ENCODE measurements at places on chromosomes 3 and 15. TPM values are rescaled to one million over a fixed set of nuclear protein-coding genes. Genes with fewer than 3 reads are reported as not detected.

DNA sequence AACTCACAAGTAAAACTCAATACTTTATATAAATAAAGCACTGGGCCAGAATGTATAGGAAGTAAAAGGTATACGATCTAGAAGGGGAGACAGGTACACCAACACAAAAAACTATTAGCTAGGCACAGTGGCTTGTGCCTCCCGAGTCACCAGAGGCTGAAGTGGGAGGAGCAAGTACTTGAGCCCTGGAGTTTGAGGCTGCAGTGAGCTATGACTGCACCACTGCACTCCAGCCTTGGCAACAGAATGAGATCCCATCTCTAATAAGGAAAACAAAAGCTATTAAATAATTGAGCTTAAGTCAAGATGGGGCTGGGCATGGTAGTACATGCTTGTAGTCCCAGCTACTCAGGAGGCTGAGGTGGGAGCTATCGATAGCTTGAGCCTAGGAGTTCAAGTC is 17.0 kb downstream of the PIK3CB start:
- no peak for DNase-seq

RARRES1 gene
- total RNA-seq = 578 TPM

PPIP5K1 gene
- total RNA-seq = 63.5 TPM

DNA sequence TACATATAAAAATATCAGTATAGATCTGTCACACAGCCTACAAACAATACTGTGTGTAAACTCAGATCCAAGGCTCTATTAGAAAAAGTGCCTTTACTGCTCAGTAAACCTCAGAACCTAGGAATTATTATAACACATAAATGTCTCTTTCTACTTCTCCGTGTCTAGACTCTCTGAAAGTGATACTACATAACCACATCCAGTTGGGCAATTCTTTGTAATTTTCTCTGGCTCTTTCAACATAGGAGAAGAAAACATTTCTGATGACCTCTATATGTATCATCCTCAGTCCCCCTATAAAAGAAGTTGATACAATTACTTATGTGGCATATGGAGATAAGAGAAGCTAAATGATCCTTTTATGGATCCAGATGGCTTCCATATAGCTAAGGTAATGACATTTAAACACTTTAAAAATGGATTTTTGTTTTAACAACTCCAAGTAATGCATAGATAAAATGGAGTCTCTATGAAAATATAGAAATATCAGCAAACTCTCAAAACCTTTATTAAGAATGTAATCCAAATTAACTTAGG is 104.5 kb downstream of the LSAMP start:
- DNase-seq = no peak

GOLGA6L10 gene
- total RNA-seq = 0.77 TPM

COL8A1 gene
- 18.5 TPM for total RNA-seq

GRCh38 chr3:195147649-195148080 is 123.3 kb downstream of the XXYLT1 start:
- DNase-seq = no peak

DNA sequence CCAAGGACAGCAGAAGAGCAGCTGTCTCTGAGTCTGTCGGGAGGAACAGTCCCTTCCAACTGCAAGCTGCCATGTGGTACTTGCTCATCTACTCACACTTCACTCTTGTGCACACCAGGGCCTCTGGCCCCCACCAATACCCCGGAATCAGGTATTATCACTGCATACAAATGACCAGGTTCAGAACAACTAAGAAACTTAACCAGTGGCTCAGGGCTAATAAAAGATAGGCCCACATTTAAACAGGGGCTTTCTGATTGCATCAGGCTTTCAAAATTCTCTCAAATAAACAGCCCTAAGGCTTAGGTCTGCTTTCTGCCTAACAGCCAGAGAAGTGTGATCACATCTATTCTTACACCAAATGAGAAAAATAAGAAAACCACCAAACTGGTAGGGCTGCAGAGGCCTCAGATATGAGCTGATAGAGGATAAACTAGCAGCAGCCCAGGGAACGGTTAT is 20.7 kb downstream of the CCDC12 start:
- DNase-seq = no peak

GRCh38 chr15:70044168-70044567 is 53.5 kb downstream of the TLE3 start:
- peak; percentile 83 for DNase-seq

DNA sequence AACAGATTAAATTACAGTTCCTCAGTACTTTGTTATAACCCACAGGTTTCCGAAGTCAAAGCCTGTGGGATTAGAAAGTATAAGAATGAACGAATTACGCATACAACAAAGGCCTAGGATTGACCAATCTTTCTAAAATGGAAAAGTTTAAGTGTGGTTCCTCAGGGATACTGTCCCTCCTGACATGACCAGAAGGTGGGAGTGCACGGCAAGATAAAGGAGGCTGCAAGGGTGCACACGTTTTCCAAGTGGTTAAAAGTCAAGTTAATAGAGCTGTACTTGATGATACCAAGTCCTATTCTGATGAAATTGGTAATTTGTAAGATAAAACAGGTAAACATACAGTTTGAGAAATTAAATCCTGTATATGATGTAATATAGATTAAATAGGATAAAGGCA is 96.2 kb downstream of the ALDH1A2 start:
- no peak for DNase-seq

NR2E3 gene
- not detected for total RNA-seq

DNA sequence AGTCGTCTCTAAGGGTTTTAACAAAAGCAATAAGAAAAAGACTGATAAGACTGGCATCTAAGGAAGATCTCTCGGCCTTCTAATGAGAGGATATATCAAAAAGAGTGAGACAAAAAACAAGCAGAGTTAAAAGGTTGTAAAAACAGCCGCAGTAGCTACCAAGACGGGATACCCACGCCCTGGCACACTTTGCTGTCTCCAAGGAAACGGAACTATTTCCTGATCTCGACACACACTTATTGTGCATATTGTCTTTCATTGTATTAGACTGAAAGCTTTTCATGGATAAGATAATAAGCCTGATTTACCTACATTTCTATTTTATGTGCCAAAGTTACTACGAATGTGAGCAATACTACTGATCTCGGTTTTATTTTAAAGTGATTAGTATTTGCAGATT is 161.5 kb upstream of the MCTP2 start:
- DNase-seq = no peak

PP2D1 gene
- not detected for total RNA-seq

DNA sequence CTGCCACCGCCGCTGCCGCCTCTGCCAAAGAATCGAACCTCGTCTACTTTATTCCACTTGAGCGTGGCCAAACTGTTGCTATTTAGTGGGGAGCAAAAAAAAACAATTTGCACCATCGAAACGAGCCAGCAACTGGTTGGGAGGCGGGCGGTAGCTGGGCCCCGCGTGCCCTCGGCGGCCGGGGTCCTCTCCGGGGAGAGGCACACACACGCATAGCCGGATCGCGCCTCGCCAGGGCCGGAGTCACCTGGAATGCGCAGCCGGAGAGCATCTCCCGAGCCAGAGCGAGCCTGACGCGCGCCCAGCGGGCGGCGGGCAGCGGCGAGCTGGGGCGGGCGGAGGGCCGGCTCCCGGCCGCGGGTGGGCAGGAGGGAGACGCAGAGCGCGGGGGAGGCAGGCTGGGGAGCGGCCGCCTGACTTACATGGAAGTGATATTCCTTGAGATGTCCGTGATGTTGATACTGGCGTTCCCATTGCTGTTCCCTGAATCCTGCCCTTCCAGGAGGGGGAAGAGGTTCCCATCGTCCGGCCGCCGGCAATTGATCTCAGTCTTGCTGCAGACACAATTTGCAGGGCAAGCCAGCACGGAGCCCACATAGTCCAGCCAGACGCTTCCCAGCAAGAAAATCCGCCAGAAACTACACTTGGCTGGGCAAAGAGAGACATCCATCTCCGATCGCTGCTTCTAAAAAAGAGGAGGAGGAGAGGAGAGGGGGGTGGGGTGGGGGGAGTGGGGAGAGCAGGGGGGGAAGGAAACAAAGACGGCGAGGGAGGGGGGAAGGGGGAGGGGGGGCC is 858 bp downstream of the NTRK3 start:
- no peak for DNase-seq

DNA sequence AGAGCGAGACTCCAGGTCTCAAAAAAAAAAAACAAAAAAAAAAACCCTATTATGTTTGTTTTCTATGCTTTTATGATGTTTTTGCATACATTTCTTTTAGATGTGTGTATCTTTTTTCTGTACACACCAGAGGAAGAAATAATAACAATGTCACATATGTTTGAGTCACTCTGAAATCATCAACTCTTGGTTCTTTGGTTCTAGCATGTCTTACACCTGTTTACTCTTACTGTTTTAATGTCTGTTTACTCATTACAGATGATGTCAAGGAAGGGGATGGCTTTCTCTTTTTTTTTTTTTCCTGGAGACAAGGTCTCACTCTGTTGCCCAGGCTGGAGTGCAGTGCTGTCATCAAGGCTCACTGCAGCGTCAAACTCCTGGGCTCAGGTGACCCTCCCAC is 24.1 kb downstream of the RHOA start:
- DNase-seq = no peak

- DNase-seq = no peak
Measured at GRCh38 chr3:55327131-55327920, 159.8 kb downstream of the WNT5A start.

DNA sequence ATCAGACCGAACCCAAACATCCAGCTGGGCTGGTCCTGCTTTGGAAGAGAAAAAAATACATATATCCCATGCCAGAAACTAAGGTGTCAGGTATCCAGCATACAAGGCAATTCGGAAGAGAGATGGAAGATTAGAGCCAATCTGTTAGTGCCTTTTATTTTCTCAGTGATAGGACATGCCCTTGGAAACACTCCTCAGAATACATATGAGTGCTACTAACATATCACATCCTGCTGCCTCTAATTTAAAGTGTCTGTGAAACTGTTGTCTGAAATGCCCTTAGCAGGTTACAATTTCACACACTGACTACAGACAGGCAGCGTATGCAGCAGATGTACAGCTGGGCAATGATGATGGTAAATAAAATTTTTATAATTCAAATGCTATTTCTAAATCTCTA is 78.9 kb downstream of the RBPMS2 start:
- no peak for DNase-seq

DAZL gene
- total RNA-seq = not detected

- no peak for DNase-seq
Measured at GRCh38 chr3:5428607-5429516, 241.4 kb downstream of the EDEM1 start.

LINGO1 gene
- total RNA-seq = 1.6 TPM

MAN2C1 gene
- total RNA-seq = 208 TPM

VWA5B2 gene
- not detected for total RNA-seq

- no peak for DNase-seq
Measured at GRCh38 chr15:50059203-50059772, 59.7 kb downstream of the ATP8B4 start.

- no peak for DNase-seq
Measured at GRCh38 chr15:76829939-76830338, 75.2 kb downstream of the SCAPER start.

SI gene
- 1.0 TPM for total RNA-seq

GRCh38 chr3:13451301-13451673 is 28.8 kb upstream of the HDAC11 start:
- DNase-seq = no peak

- no peak for DNase-seq
Measured at GRCh38 chr3:79973917-79974595, 206.3 kb upstream of the ROBO1 start.

DNA sequence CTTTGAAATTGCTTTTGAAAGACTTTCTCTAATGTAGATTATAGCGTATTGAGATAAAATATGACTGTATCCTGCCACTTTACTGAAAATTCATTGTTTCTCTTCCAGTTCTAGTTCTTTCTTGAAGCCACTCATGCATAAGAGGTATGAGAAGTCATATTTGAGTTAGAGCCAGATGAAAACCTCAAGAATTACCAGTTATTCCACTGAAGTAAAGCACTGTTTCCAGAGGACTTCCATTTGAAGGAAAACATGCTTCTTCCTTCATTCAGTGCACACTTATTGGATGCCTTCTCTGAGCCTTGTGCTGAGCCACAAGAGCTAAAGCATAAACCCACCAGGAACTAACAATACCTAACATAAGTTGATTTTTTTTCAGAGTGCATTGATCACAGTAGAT is 513.4 kb downstream of the ZNF385D start:
- DNase-seq = no peak
